Muscle of arm (tissue), 14 donors: ENCODE measurements at places on chromosomes 2 and 18. TPM values are rescaled to one million over a fixed set of nuclear protein-coding genes. Genes with fewer than 3 reads are reported as not detected.

Gene CELF4
- polyA plus RNA-seq = 1.1 TPM

- DNase-seq = no peak
These were observed 638.8 kb upstream of the VRK2 start for GRCh38 chr2:57407772-57408201.

DNA sequence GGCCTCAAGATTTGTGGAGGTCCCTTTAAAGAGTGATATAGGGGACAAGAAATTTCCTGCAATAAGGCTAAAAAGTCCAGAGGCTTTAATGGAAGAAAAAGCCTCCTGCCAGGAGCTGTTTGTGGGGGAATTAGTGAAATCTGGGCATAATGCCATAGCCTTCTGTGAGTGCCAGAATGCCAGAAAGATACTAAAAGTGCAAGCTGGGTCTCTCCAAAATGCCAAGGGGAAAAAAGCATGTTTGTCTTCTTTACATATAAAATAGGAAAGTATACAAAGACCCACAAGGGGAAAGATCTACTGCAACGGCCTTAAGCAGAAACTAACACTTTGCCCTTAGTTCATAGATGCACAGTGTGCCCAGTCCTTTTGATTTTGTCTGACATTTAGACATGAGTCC lies 647.7 kb upstream of the ZNF804A start:
- no peak for DNase-seq

GRCh38 chr2:67797801-67798540 lies 264.8 kb downstream of the C1D start:
- no peak for DNase-seq

GRCh38 chr2:233711312-233712008 lies 1.2 kb upstream of the UGT1A5 start:
- peak; percentile 16 for DNase-seq
